ENCODE measurements at places on chromosomes 6 and 20.

- no peak for DNase-seq
Observed at GRCh38 chr6:100078509-100078908, 84.5 kb upstream of the MCHR2 start.

DNA sequence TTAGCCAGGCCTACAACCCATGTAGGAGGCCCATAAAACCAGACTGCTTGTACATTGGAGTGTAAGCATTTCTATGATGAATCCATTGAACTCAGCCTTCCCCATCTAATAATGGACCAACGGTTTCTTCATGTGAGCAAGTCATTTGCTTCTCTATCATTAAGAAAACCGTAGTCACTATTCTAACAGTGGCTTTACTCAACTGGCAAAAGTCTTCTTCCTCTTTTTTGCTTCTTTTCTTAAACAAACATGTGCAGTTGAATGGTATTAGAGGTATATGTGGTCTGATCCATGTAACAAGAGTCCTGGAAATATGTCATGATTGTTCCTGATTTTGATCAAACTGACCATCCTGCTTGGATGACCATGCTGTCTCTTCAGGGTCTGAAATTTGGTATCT lies 132.4 kb upstream of the STXBP5 start:
- DNase-seq: no peak

- no peak for DNase-seq
Observed at GRCh38 chr6:98835149-98836024, 1.0 kb downstream of the POU3F2 start.

DNA sequence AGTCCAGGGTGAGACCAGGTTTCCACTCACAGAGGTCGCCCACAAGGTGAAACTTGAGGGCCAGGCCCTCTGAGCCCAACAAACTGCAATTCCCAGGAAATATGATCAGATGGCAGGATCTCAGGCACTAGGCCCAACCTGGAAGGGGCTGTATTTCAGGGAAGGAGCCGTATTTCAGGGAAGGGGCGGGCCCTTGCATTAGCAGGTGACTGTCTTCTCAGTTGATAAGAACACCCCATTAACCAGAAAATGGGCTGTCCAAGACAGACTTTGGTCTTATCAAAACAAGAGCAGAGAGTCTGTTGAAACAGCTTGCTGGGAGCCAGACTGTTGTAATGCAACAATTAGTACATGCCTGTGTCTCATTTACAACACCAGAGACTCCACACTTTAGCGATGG lies 10.9 kb upstream of the BNIP5 start:
- DNase-seq: no peak

- DNase-seq: no peak
Observed at GRCh38 chr20:37917461-37917860, 14.5 kb downstream of the VSTM2L start.
